ENCODE measurements at places on chromosomes 5 and 9.

GRCh38 chr5:9198394-9198793, 347.5 kb downstream of the SEMA5A start:
- no peak for DNase-seq

DNA sequence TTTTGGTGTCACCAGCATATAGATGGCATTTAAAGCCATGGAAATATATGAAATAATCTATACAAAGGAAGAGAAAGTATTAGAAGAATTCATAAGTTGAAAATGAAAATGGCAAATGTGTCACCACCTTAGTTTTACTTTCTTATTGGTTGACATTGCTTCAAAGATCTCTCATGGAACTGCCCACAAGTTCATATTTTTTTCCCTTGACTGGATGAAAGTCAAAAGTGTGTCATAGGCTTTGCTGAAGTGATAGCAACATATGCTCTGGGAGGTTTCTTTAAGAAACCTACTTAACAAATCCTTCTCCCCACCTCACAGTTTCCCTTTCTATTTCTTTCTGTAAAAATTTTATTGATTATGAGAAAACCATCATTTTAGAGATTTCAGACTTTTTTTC, 127.2 kb downstream of the VPS13A start:
- no peak for DNase-seq

DNA sequence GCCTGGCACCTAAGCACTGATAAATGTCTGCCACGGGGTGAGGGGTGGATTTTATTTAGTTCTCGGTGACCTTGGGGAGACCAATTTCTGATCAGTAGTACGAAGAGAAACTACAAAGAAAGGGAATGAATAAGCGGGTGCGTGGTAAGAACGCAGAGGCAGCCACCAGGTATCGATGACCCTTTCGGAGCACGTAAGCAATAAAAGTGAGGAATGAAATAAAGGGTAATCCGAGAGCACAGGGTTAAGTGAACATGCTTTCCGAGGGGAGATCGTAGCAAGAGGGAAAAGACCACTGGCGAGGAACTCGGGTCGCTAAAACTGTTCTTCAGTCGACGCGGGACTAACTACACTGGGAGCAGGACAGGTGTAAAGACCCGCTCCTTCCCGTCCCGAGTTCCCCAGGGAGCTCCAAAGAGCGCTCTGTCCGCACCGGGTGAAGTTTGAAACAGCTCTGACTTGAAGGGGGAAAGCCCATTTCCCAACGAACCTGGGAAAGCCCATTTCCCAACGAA, 1.1 kb downstream of the ELOVL7 start:
- DNase-seq: no peak

DNA sequence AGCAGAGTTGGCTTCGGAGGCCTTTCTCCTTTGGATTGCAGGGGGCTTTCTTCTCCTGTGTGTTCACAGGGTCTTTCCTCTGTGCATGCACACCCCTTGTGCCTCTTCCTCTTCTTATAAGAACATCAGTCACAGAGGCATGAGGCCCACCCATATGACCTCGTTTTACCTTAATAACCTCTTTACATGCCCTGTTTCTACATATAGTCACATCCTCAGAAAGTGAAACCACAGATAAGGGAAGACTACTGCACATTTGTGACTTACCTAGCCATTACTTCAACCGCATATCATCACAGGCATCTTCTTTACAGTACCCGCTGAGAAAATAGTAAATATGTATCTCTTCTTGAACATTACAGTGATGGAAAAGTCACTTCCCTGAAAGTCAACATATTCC, 204.9 kb upstream of the TARS1 start:
- no peak for DNase-seq

GRCh38 chr5:57932761-57933160, 450.1 kb upstream of the ACTBL2 start:
- no peak for DNase-seq

GRCh38 chr5:143543358-143544255, 140.1 kb upstream of the NR3C1 start:
- DNase-seq: no peak

- no peak for DNase-seq
Measured at GRCh38 chr5:178564811-178565550, 25.2 kb downstream of the COL23A1 start.

- DNase-seq: no peak
Measured at GRCh38 chr9:109708451-109708945, 71.5 kb upstream of the PALM2AKAP2 start.

DNA sequence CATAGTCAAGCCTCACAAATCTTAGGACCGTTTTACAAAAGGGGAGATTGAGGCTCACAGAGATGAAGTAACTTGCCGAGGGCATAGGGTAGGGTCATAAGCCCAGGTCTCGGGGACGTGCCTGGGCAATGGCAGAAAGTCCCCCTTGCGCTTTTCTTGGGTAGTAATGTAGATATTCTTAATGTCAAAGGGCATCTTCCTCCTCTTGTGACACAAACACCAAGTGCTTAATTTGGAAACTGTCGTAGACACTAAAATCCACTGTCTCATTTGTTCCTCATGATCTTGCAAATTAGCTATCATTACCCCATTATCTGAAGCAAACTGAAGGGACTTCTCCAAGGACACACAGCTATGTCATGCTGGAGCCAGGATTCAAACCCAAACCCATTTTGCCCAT, 180.8 kb downstream of the GAS1 start:
- no peak for DNase-seq

GRCh38 chr5:143506836-143507552, 103.5 kb upstream of the NR3C1 start:
- DNase-seq: no peak

DNA sequence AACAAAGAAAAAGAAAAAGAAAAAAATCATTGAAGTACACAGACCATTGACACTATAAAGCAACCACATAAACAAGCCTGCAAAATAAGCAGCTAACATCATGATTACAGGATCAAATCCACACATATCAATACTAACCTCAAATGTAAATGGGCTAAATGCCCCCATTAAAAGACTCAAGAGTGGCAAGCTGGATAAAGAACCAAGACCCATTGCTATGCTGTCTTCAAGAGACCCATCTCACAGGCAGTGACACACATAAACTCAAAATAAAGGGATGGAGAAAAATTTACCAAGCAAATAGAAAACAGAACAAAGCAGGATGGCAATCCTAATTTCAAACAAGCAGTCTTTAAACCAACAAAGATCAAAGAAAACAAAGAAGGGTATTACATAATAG, 15.7 kb upstream of the FBN2 start:
- DNase-seq: no peak

DNA sequence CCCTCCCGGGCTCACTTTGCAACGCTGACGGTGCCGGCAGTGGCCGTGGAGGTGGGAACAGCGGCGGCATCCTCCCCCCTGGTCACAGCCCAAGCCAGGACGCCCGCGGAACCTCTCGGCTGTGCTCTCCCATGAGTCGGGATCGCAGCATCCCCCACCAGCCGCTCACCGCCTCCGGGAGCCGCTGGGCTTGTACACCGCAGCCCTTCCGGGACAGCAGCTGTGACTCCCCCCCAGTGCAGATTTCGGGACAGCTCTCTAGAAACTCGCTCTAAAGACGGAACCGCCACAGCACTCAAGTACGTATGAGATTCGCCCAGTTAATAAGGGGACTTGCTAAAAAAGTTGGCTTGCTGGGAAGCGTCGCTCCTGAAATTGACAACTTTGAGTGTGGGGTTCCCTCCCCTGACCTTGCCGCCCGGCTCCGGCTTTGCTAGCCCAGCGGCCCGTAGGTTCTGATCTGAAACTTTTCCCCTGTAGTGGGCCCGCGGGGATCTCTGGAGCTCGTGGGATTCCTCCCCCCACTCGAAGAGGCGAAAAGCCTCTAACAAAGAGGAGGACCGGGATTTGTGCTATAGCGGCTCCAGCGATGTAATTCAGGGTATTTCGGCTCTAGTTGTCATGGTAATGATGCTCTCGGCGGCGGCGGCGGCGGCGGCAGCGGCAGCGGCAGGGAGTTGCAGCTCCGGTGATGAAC, 572 bp downstream of the NR4A3 start:
- DNase-seq: peak; percentile 51
